T47D (cell line): ENCODE measurements at places on chromosomes 6 and 20.

- no peak for DNase-seq
Measured at GRCh38 chr6:128463942-128464341, 56.5 kb downstream of the PTPRK start.

DNA sequence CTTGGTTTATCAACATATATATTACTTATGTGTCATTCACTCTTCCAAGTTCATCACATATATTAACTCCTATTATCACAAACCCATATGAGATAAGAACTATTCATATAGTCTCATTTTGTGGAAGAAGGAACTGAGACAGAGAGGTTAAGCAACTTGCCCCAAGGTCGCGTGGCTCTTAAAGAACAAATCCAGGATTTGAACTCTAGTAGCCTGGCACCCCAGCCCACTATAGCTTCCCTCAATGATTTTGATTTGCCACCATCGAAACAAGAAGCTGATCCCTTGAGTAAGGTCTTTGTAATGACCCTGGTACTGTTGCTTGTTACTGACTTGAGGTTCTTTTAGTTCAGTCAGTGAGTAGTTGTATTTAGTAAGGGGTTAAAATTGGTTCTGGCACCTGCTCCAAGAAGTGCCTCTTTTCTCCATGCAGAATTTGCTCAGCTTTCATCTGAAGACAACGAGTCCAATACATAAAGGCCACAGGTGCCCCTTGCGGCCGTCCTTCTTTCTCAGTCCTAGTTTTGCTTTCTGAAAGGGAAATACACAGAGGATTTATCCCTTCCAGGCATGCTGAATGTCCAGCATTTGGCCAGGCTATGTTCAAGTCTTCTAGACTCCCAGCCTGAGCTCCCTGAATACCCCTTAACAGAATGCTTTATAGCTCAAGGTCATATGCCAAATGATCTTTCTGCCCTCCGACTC lies 253.0 kb downstream of the TBC1D7 start:
- no peak for DNase-seq

DNA sequence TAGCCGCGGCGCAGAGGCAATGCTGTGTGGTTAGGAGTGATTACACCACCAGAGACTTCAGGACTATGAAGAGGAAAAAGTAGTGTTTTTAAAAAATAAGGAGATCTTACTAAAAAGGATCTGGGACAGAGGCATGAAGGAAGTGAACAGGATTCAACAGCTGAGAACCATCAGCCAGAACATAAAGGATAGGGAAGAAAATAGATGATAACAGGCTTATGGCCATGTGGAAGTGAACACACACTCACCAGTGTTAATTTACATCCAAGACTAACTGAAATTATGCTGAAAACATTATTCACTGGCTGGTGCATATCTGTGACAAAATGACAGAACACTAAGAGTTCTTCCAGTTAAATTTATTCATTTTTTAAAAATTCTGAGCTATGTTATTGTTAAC lies 47.5 kb upstream of the BCLAF1 start:
- DNase-seq = no peak

- no peak for DNase-seq
Measured at GRCh38 chr6:44021589-44022295, 105.5 kb downstream of the MRPL14 start.
